ENCODE measurements at places on chromosomes 5 and 9.

DNA sequence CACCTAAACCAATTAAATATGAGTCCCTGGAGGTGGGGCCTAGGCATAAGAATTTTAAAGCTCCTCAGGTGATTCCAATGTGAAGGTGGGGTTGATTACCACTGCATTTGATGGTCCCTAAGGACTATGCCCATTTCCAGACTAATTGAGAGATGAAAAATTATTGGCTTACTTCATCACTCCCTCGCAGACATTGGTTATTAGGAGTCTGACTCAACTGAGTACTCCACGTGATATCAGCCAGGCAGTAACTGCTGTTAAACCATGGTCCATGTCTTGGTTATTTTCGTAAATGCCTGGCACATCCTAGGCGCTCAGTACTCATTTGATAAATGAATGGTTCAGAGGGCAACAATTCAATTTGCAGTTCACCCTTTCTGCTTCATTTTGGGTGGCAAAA, 54.5 kb downstream of the PUM3 start:
- no peak for DNase-seq

DNA sequence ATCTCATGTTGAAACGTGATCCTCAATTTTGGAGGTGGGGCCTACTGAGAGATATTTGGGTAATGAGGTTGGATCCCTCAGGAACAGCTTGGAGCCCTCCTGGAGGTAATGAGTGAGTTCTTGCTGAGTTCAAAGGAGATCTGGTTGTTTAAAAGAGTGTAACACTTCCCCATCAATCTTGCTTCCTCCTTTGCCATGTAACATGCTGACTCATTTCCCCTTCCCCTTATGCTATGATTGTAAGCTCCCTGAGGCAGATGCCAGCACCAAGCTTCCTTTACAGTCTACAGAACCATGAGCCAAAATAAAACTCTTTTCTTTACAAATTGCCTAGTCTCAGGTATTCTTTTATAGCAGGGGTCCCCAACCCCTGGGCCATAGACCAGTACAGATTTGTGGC, 352.3 kb downstream of the SLCO4C1 start:
- no peak for DNase-seq

DNA sequence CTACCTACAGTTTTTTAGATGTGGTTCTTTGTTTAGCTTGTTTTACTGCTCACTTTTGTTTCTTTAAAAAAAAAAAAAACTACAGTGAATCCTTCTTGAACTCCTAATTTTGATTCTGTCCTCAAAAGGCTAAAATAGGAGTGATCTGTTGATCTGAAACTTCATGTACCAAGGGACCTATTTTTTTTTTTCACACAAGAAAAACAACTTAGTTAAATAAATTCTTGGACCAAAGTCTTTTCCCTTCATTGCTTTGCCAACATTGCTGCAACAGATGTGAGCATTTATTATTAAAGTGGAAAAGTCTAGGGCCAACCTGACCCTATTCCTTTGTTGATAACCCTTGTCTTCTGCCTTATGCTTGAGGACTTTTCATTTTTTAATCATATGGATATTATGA, 236.8 kb downstream of the ARHGEF28 start:
- DNase-seq, result no peak

- DNase-seq, result no peak
Observed at GRCh38 chr5:72383280-72383679, 63.1 kb downstream of the PTCD2 start.

GRCh38 chr5:138951986-138952735, 77.0 kb upstream of the LRRTM2 start:
- no peak for DNase-seq

GRCh38 chr5:159737263-159737662, 179.0 kb upstream of the ADRA1B start:
- no peak for DNase-seq

- DNase-seq, result no peak
Observed at GRCh38 chr5:56264417-56265025, 31.4 kb upstream of the ANKRD55 start.
